HCT116 (cell line): ENCODE measurements at places on chromosomes 13 and 19. TPM values are rescaled to one million over a fixed set of nuclear protein-coding genes. Genes with fewer than 3 reads are reported as not detected.

ACP7 gene
- total RNA-seq, result 4.7 TPM

SOX1 gene
- total RNA-seq, result not detected

GRCh38 chr13:75146436-75146835, 335.5 kb downstream of the TBC1D4 start:
- no peak for DNase-seq

DNA sequence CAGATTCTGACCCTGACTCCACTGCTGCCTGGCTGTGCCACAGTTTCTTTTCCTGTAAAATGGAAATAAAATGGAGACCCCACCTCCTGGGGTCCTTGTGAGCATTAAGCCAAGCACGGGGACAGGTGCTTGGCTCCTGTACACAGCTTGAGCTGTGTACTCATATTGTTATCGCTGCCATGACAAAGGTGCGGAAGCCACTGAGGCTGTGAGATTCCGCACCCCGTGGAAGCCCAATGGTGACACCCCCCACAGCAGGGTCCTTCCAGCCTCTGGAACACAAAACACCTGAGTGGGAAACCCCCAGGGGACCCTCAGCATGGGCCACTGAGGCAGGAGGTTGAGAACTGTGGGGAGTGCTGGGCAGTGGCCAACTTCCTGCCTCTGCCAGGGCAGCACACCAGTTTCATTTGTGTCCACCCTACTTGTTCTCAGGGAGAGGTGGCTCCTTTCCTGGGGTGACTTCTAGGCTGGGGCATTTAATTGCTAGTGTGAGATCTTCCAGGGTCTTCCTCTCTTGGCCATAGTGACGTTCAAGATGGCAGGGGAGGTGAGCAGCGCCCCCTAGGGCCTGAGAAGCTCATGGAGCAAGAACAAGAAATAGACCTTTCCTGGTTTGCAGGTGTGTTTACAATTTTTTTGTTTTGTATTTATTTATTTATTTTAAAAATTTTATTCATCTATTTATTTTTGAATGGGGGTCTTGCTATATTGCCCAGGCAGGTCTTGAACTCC, 5.4 kb upstream of the JSRP1 start:
- DNase-seq, result peak; percentile 37

DNA sequence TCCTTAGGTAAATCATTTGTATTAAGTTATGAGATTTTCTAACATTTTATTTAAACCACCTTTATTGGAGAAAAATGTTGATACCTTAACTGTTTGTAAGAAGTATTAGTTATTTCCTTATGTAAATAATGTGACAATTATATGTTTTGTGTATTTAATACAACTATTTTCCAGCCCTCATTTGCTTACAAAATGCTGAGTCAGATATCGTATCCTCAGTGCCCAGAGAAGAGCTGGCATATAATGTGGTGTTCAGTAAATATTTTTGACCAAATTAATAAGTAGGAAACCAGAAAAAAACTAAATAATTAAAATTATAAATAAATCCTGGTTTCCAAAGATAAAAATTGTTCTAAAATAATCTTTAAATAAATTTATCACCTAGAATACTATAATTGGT, 140.2 kb upstream of the PCDH17 start:
- DNase-seq, result no peak

ZNF615 gene
- total RNA-seq, result 1.6 TPM

MEIS3 gene
- 35.8 TPM for total RNA-seq

DNA sequence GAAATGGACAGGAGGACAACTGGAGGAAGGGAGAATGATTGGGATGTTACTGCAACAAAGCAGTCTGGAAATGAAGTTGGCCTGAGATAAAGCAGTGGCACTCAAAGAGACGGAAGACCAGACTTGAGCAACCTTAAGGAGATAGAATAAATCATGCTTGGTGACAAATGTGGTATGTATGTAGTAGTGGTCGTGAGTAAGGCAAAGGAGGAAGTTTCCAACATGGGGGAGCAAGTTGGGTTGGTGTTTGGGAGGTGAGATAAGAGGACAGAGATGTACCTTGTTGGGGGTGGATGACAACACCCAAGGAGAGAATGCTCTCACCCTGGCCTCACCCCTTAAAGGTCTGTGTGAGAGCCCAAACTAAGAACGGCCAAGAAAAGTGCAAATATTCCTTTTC, 420.5 kb downstream of the DIAPH3 start:
- DNase-seq, result no peak

GRCh38 chr13:58587183-58587582, 955.6 kb downstream of the PCDH17 start:
- no peak for DNase-seq

DNA sequence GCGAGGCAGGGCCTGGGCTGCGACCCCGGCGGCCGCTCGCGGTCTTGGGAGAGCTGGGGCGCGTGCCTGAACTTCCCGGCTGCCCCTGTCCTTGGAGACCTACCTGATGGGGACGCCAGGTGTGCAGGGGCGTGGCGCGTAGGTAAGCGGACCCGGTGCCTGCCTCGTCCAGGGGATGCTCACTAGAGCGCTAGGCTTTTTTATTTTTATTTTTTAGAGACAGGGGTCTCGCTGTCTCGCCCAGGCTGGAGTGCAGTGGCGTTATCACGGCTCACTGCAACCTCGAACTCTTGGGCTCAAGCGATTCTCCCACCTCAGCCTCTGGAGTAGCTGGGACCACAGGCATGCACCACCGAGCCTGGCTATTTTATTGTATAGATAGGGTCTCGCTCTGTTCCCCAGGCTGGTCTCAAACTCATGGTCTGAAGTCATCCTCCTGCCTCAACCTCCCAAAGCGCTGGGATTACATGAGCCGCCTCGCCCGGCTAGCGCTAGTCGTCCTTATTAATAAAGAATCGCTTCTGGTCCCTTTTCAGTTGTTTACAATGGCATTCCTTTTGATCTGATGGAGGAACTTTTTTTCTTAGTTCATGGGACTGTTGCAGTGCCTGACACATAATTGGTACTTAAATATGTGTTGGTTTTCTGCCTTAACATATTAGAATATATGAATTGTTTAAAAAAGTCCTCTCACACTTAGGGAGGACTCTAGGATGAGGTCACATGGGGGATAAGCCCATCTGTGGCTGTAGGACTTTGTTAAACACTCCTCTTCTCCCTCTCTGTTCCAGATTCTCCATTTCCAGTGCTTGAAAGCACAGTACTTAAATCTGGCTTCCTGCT, 812 bp downstream of the DPY19L3 start:
- peak; percentile 12 for DNase-seq

GRCh38 chr19:34135054-34135800, 37.1 kb upstream of the LSM14A start:
- no peak for DNase-seq

ZNF556 gene
- total RNA-seq, result not detected

SBSN gene
- total RNA-seq, result 0.66 TPM

DNA sequence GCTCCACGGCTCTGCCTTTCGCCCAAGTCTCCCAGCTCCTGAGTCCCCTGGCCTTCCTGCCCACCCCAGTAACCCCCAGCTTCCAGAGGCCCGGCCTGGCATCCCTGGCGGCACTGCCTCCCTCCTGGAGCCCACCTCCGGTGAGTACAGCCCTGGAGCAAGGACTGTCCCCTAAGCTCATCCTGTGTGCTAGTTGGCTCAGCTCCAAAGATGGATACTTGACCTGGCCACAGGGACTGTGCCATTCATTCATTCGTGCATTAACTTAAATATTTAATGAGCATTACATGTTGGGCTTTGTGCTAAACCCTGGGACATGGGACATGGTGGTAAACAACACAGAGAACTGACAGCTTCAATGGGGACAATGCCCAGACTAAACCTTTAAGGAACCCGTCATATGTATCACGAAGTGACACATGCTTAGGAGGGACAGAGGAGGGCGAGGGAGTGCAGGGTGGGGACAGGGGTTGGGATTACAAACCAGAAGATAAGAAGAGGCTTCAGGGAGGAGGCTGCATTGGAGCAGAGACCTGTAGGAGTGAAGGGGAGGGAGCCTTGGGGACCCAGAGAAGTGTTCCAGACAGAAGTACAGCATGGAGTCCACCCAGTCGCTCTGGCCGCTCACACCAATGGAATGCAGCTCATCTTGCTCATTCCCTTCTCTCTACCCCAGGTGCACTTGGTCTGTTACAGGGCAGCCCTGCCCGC, 6.9 kb upstream of the OVOL3 start:
- DNase-seq, result no peak

ZNF816 gene
- total RNA-seq, result 8.9 TPM

DNA sequence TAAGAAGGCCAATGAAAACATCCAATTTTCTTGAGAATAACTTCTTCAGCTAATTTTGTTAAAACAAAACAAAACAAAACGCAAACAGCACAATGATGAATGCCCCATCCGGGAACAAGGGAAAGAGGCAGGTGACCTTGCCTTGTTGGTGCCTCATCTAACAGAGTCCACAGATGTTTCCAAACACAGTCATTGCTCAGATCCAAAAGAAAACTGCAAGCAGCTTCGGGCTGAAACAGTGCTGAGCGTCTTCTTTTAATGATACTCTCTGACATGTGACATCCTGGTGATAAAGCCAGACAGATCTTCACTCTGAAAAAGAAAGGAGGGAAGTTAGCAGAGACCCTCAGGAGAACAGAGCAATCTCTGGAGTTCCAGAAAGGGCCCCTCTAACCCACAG, 30.4 kb downstream of the IRS2 start:
- no peak for DNase-seq

GRCh38 chr13:45108716-45109101, 11.6 kb upstream of the GTF2F2 start:
- no peak for DNase-seq

DNA sequence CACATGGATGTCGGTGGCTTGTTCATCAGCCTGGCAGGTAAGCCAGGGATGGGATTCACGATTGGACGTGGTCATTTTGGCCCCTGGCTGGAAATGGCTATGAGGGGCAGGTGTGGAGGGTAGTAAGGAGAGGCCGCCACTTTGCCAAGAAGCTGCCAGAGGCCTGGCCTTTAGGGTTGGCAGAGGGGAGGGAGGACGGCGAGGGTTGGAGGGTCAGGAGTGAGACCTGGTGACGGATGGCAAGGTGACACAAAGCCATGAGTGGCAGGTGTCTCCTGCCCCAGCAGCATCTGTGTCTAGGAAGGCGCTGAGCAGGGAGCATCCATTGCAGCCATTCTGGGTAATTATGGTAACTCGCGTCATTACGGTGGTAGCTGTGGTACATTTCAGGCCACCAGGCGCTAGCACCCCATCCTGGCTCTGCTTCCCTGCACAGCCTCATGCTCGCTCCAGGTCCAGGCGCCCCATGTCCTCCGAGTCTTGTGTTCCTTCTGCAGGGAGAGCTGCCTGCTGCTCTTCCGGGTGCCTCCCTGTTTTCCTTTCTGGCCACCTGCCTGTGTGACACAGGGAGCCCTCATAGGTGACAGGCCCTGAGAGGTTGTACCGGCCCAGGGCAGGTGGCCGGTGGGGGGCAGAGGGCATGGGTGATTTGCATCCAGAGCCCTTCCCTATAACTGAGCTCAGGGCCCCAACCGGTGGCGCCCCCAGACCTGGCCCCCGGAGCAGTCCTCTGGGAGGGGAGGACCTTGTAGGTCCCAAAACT, 4.2 kb downstream of the SSBP4 start:
- no peak for DNase-seq

IZUMO4 gene
- 6.1 TPM for total RNA-seq

DNA sequence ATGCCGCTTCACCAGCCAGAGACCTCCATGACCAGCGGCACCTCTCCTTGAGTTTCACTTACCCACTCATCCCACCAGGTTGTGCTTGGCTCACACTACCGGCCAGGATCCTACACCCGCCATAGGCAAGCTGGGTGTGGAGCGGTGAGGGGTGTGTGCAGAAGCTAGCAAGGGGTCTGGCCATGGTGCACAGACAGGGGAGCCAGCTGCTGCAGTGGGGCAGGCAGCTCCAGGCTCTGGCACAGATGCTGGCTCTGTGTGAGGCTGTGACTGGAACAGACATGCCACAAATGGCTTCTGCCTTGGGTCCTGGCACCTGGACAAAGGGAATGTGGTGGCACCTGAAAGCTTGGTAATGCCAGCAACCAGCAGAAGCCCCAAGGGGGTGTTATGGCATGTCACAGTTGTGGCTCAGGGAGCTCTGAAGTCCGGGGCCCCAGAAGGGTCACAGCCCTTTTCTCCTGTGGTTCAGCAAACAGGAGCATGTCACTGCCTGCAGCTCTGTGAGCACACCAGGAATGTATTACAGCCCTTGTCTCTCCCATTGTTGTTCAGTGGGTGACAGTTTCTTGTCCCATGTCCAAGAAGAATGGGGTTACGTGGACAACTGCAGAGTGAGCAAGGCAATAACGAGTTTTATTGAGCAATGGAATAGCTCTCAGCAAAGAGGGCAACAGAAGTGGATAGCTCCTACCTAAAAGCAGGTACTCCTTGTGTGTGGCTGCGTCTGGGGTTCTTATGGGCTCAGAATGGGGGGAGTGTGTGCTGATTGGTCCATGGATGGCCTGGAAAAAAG, 2791.0 kb upstream of the PCDH20 start:
- no peak for DNase-seq

DNA sequence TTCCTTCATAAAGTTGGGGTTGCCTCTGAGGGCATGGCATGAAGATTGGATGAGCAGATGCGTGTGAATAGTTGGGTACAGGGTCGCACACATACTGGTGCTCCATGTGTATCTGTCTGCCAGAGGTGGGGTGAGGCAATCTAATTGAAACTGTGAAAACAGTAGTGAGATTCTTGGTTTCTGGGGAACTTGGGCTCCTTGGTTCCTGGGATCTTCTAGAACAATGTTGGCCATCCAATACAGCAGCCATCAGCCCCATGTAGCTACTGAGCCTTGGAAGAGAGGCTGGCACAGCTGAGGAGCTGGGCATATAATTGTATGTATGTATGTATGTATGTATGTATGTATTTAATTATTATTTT, 616 bp downstream of the FCHO1 start:
- no peak for DNase-seq

DNA sequence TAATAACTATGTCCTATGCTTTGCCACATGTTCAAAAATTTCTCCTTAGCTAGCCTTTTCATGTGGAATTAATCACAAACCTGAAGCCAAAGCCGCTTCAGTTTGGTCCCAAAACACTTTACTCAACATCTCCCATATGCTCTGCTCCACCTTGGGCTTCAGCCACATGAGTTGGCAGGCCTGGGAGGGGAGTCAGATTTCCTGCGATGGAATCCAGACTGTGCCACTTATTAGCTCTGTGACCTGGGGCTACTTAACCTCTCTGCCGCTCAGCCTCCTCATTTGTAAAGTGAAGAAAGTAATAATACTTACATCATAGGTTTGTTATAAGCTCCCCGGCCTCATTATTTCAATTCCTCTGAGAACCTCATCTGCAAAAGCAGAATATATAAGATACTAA, 272.0 kb downstream of the LMO7 start:
- DNase-seq, result no peak

GRCh38 chr13:84972907-84973306, 826.3 kb downstream of the SLITRK6 start:
- no peak for DNase-seq

GRCh38 chr19:45927565-45928261, 13.1 kb upstream of the NANOS2 start:
- peak; percentile 93 for DNase-seq
